ENCODE measurements at places on chromosomes 1 and 21.

DNA sequence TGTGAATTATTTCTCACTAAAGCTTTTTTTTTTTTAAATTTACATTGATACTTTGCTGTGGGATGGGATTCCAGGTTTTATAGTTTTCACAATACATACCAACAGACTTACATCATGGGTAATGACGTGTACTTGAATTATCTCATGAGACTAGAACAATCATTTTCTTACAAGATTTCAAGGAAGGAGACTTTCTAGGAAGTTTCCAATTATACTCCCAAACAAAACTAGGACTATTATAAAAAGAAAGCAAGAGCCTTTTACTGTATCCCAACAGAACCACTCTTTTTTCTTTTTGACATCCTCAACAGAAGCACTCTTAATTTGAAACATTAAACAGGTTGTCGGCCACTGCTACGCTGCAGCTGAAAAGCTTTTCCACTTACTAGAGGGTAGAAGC is 48.7 kb downstream of the TESK2 start:
- no peak for DNase-seq

DNA sequence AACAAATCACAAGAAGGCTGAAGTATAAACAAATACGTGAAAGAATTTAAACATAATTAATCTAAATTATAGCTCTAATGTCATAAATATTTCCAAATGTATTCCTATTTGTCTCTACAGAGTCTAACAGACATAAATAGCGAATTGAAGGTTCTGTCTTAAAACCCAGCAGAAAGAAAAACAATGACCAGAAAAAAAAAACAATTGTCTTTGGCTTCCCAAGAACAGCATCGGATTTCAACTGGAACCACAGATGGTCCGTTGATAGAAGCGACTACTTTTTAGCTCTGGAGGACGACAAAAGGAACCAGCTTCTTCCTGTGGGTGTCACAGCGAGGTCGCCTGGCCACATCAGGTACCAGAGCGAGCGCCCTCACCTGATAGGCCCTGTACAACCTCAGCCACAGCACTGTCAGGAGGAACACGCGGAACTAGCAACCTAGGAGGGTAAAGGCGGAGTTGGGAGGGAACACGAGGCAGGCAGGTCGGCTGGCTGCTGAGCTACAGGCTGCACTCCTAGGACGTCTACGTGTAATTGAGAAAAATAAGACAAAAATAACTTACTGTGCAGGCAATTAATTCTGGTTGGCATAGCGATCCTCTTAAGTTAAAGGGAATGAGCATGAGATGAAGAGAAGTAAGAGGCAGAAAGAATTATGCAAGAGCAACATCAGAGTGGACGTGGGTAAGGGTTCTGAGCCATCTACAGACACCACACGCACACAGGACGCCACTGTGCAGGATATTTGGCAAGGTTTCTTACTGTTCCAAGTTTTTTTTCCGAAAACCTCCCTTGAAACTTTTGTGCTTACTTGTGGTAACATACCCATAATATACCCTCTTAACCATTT is 16.7 kb upstream of the PRDM15 start:
- peak; percentile 42 for DNase-seq

- DNase-seq, result peak; percentile 60
These were observed 700 bp upstream of the SYDE2 start for GRCh38 chr1:85201340-85202091.

DNA sequence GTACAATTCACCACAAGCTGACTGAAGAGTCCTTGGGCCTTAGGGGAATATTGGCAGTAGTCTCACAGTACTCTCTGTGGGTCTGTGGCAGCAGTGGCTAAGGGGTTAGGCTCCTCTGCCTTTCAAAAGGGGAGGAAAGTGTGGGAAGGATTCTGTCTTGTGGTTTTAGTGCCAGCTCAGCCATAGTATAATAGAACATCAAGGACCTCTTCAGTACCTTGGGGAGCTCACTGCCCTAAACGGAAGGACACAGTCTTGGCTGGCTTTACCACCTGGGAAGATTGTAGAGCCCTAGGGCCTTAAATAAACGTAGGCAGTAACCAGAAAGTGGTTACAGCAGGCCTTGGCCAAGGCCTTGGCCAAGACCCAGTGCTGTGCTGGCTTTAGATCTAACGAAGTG is 265.7 kb downstream of the COL11A1 start:
- DNase-seq, result no peak

DNA sequence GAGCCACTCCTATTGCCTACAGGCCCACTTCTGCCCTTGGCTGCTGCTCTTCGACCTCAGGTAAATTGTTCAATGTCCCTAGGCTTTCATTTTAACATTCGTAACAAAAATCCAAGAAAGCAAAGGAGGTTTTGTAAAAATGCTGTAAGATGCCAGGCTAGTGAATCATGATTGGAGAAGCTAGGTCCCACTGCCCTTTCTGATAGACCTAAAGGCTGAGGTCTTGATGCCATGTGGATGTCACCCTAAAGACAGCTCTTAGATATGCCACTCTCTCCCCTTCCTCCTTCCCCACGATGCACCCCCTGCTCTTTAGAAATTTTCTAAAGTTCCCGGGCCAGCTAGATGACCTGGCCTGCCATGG is 9.9 kb upstream of the TMEM39B start:
- DNase-seq, result no peak
